Aorta (tissue), 5 donors: ENCODE measurements at places on chromosomes 6 and 20. TPM values are rescaled to one million over a fixed set of nuclear protein-coding genes. Genes with fewer than 3 reads are reported as not detected.

DNA sequence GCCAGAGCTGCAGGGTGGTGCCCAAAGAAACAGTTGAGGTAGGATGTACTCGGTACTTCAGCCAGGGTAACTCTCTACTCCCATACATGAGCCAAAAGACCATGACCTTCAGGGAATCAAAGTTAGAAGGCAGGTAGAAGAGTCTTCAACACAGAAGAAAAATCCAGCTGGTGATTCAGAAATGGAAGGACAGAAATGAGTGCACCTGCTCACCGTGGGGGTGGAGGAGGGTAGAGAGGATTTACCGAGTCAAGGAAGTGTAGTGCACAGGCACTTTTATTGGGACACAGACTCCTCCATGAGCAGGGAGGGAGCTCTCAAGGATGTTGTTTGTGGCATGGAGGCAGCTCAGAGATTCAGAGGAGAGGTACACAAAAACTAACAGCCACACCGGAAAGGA, 330.3 kb upstream of the PRDM1 start:
- DNase-seq = no peak

- no peak for DNase-seq
Observed at GRCh38 chr6:11126876-11127275, 15.4 kb upstream of the ERVFRD-1 start.

DNA sequence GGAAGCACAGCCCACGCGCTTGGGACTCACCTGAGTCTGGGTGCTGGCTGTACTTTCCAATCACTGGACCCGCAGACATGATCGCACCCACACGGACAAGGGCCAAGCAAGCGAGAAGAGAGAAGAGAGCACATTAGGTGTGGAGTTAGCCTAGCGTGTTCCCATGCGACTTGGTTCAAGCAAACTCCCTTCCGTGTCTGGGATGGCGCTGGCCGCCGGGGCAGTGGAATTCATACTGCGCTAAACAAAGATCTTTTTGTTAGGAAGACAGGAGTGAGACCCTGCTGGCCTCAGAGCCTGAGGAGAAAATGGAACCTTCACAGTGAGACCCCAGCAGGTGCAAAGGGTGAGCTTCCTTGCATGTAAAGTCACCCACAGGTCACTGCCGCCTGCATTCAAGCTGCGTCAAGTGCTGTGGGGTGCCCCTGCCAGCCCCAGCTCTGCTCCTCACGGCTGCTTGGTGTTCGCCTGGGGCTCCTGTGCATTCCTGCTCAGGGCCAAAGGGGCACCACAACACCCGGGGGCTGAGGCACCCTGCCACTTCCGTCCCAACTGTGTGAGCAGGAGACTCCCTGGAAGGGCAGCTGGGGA, 26.4 kb downstream of the PSMG4 start:
- no peak for DNase-seq

- DNase-seq = no peak
Observed at GRCh38 chr20:8720089-8720488, 348.8 kb upstream of the PLCB4 start.

DNA sequence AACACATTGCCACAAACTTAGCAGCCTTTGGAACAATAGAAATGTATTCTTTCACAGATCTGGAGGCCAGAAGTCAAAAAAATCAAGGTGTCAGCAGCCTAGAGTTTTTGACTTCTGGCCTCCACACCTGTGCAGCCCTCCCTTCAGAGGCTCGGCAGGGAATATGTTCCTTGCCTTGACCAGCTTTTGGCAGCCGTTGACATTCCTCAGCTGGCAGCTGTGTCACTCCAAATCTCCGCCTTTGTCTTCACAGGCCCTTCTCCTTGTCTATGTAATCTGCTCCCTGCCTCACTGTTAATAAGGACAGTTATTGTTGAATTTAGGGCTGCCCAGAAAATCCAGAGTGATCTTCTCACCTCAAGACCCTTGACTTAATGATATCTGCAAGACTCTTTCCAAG, 17.2 kb upstream of the AHI1 start:
- DNase-seq = no peak

- no peak for DNase-seq
Observed at GRCh38 chr20:17892189-17892938, 76.2 kb downstream of the SNX5 start.

FHL5 gene
- 38.3 TPM for total RNA-seq

CUL9 gene
- total RNA-seq = 54.6 TPM

ZC2HC1B gene
- total RNA-seq = not detected
